ENCODE measurements at places on chromosomes 6 and 20. TPM values are rescaled to one million over a fixed set of nuclear protein-coding genes. Genes with fewer than 3 reads are reported as not detected.

ZBTB46 gene
- 0.15 TPM for total RNA-seq

TBXT gene
- not detected for total RNA-seq

GRCh38 chr6:139126255-139126654 lies 8.6 kb upstream of the HECA start:
- peaks cover 10% of the 10 kb centered on the region for H3K36me3 ChIP-seq
- peaks cover 42% of the 10 kb centered on the region for H3K4me1 ChIP-seq
- H3K4me3 ChIP-seq = no peak overlapping the region
- peak overlapping the region; percentile 95 for H3K27ac ChIP-seq

- H3K4me3 ChIP-seq = no peak overlapping the region
- DNase-seq = peak; percentile 40
- H3K27me3 ChIP-seq = peaks cover 18% of the 10 kb centered on the region
- peaks cover 7% of the 10 kb centered on the region for H3K36me3 ChIP-seq
Observed at GRCh38 chr20:26208296-26209091, 511.8 kb upstream of the ZNF337 start.

DNA sequence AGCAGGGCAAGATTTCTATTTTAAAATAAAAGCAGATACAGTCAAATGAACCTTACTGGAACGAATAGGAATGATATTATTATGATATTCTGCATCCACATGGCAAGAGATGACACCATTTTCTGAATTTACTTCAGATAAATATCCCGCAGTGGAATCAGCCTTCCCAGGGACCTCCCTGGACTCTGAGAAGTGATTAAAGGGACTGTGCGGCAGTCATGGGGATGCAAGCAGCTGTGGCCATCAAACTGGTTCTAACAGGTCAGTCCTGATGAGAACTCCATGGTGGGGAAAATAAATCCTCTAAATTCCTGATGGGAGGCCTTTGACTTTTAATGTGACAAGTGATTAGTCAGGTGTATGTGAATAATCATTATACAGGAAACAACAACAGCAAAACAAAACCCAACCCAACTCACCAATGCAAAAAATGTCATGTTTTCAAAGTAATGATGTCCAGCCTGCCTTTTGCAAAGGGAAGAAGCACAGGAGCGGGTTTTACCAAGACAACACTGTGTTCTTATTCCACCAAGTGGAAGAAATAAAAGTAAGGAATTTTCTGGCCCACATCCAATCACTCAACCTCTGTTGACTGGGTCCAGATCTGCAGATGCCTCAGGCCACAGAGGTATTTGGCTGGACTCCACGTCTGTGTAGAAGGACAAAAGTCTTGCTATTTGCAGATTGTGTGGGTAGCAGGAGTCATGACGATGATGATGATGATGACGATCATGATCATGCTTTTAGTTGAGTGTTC lies 61.9 kb upstream of the CITED2 start:
- H3K27me3 ChIP-seq = no peaks in the 10 kb centered on the region
- no peak overlapping the region for H3K27ac ChIP-seq
- H3K36me3 ChIP-seq = peaks cover 10% of the 10 kb centered on the region
- DNase-seq = no peak
- peaks cover 13% of the 10 kb centered on the region for H3K4me1 ChIP-seq
